Right lobe of liver (tissue), 6 donors: ENCODE measurements at places on chromosomes 1 and 21. TPM values are rescaled to one million over a fixed set of nuclear protein-coding genes. Genes with fewer than 3 reads are reported as not detected.

The FCN3 gene
- total RNA-seq: 136 TPM

GRCh38 chr1:245997471-245998258 lies 509.4 kb downstream of the SMYD3 start:
- DNase-seq: no peak

DNA sequence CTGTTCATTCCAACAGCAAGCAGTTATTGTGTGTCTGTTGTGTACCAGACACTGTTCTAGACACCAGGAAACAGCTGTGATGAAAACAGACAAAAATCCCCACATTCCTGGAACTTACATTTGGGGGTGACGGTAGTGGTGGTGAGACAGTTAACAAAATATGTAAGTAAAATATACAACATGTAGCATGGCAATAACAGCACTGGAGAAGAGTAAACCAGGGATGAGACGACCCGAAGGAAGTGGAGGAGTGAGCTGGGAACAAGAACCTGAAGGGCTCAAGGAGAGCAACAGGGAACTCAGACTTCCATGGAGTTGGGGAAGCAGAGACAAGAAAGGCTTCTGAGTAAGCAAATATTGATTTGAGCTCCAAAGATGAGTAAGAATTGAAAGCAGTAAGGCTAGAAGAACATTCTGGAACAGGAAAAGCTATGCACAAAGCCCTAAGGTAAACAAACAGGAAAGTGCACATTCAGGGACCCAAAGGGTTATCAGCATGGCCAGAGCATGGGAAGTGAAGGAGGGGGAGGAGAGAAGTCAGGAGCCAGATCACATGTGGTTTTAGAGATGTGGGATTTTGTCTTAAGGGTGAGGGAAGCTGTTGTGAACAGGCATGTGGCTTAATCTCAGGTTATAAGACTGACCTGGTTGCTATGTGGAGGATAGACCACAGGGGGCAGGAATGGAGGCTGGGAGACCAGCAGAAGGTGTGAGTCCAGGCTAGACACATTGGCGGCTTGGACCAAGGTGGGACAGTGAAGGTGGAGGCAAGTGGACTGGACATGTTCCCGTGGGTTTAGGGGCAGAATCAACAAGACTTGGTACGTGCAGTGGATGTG lies 7.3 kb downstream of the CSF1 start:
- no peak for DNase-seq

The RHBDL2 gene
- 0.12 TPM for total RNA-seq

- DNase-seq: no peak
These were observed 371.7 kb upstream of the ADGRL2 start for GRCh38 chr1:81428998-81429397.

The CR2 gene
- not detected for total RNA-seq

GRCh38 chr1:8886589-8886988 lies 8.1 kb upstream of the ENO1 start:
- no peak for DNase-seq

DNA sequence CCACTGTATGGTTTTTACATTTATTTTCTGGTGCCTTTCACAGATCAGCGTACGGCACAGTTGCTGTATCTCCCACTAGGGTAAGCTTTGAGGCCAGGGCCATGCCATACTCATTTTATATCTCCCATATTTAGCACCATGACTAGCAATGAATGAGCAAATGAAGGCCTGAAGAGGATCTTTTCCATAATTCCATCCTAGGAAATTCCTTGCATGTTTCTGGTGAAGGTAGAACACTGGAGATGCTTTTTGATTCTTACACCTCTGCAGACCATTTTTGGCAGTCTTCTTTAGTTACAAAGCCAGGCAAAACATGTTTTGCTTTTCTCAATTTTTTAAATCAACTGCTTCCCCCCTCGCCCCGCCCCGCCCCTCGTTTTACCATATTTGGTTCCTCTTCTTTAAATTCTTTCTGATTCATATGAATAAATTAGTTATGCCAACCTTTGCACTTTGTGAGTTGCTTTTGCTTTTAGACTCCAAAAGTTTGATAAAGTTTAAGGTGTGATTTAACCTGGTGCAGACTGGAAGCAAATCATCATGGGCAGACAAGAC lies 78.9 kb upstream of the AK4 start:
- no peak for DNase-seq

DNA sequence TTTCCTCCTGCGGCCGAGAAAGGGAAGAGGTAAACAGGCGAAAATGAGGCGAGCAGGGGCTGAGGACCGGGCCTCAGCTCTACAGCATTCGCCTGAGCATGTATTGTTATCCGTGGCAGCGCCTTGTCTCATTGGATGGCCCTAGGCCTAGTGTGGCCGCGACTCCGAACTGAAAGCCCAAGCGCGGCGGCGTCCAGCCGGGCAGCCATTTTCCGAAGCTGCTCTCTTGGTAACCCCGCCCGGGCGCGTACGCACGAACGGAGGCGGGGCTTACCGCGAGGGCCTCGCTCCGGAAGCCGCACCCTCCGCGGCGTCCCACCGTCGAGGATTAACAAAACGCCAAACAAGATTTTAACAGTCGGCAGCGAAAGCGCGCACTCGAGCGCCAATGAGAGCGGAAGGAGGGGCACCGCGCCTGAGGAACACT lies 797 bp upstream of the USP1 start:
- peak; percentile 97 for DNase-seq

- DNase-seq: peak; percentile 62
These were observed 5.3 kb upstream of the EVA1B start for GRCh38 chr1:36328713-36329112.

GRCh38 chr1:52553362-52554266 lies 722 bp upstream of the TUT4 start:
- DNase-seq: peak; percentile 87

DNA sequence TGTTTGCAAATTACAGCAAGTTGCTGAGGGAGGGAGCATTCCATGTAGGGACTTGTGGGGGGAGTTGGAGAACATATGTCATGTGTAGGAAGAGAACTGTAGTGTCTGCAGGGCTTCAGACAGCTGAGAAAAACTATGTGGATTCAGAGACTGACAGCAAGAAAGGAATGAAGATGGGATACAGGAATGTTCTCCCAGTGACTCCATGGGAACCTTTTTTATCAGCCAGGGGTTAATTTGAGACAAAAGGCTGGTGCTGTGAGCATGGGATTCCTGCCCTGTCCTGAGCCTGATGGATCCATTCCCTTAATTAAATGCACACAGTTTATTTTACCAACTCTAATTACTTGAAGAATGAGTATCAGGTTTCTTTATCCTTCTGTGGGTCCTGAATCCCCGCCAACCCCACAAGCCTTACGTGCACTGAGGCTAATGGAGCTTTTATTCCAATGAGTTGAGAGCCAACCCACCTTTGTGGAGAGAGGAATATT lies 26.5 kb upstream of the PLXNA2 start:
- DNase-seq: no peak

DNA sequence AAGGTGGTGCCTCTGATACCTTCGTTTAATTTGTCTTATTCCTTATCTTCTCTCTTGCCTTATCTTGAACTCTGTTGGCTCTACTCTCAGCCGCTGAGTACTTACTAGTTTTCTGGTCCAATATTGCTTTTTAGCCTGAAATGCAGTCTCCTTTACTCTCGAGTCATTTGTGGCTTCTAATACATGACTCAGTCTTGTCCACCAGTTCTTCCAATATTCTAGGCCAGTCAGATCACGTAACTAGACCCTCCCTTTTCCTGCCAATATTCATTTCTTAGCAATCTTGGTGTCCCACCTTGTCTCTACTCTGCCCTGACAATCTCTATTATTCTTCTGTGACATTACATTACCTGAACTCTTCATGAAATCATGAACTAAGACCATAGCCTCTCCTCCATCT lies 555.8 kb downstream of the DPYD start:
- DNase-seq: no peak

DNA sequence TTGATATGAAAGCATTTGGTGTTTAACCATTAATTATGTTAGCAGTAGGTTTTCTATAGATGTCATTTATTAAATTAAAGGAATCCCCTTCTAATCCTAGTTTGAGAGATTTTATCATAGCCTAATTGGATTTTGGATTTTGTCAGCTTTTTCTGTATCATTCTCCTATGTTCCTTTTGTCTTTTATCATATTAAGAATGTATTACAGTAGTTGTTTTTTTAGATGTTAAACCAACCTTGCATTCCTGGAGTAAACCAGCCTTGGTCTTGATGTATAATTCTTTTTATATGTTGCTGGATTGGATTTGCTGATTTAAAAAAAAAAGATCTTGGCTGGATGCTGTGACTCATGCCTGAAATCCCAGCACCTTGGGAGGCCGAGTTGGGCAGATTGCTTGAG lies 5.6 kb downstream of the SETDB1 start:
- no peak for DNase-seq

- DNase-seq: no peak
These were observed 202.4 kb upstream of the UBE2U start for GRCh38 chr1:64001038-64001437.

- no peak for DNase-seq
These were observed 19.0 kb downstream of the ADORA1 start for GRCh38 chr1:203146537-203146936.

The RNU1-2 gene
- 3,377 TPM for total RNA-seq

DNA sequence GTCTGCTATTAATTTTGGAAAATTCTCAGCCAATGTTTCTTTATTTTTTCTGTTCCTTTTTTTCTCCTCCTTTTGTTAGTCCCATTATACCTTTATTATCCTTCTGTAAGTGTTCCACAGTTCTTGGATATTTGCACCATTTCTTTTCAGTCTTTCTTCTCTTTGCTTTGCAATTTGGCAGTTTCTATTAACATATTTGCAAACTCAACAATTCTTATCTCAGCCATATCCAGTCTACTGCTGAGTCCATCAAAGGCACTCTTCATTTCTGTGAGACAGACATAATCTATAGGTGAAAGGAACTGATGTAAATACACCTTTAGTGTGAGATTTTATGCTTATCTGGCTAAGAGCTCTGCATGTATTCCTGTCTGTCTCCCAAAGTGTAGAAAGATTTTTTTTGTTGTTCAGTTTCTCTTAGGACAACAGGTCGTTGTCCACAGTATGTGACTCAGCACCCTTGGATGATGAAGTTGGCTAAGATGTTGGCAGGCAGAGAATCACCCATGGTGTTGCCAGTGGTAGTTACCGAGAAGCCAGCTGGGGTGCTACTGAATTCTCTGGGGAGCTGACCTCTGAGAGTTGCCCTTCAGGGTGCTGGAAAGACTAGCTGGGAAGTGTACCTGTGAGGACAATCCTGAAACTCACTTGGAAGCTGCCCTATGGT lies 38.4 kb downstream of the LEPR start:
- DNase-seq: no peak

The LCK gene
- 1.2 TPM for total RNA-seq

DNA sequence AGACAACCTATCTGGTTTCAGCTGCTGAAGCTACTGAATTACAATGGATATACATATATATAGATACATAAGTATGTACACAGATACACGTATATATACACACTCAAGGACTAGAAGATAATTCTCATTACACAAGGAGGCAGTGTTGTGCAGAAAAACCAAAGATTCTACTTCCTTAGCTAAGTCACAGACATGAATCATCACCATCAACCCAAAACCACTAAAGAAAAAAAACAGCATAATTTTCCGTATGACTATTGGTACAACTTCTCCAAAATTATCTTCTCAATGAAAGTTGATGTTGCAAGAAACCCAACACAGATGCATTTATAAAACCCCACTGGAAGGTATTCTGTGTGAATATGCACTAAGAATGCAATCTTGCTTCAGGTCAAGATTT lies 36.8 kb upstream of the RPF1 start:
- DNase-seq: no peak

The KIF26B gene
- total RNA-seq: 0.31 TPM

GRCh38 chr1:61052395-61053225 lies 29.8 kb upstream of the NFIA start:
- DNase-seq: no peak

The SUMO3 gene
- total RNA-seq: 37.6 TPM

DNA sequence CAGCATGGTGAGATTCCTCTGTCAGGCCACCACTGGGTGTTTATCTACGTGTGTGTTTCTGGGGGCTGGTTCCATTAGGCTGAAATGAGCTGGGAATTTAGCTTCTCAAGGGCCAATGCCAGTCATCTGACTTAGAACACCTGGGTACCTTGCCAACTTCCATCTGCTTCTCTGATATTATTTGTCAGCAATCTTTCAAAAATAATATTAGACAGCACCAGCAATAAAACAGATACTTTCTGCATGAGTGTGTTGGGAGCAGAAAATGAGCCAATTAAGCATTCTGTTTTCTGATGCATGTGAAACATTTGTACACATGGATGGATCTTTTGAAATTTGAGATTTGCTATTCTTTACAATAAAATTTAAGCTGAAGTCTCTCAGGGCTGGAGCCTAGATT lies 124.1 kb downstream of the RYR2 start:
- DNase-seq: no peak

The PDC gene
- not detected for total RNA-seq

GRCh38 chr1:245310571-245311531 lies 156.1 kb downstream of the KIF26B start:
- DNase-seq: no peak

The DDI2 gene
- total RNA-seq: 24.9 TPM

GRCh38 chr1:20430355-20431175 lies 55.4 kb downstream of the CAMK2N1 start:
- no peak for DNase-seq

- peak; percentile 96 for DNase-seq
These were observed 42.4 kb downstream of the CRYAA start for GRCh38 chr21:43211072-43211759.

DNA sequence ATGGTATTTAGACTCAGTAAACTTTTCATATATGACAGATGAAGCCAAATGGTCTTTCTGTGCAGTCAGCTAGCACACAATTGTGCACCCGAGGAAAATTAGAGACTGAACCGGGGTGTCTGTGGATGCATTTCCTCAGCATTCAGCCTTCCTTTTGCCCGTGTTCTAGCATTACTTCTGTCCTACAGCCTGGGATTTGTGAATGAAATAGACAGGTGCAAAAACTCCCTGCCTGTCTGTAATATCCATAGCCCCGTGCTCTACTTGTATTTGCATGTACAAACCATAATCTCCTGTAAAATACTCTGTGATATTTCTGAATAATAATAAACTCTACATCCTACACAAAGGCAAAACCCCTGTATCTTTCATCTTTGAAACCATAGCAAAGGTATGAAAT lies 64.8 kb upstream of the LGALS8 start:
- DNase-seq: no peak

- DNase-seq: no peak
These were observed 184.5 kb downstream of the CAMTA1 start for GRCh38 chr1:6969762-6970161.

DNA sequence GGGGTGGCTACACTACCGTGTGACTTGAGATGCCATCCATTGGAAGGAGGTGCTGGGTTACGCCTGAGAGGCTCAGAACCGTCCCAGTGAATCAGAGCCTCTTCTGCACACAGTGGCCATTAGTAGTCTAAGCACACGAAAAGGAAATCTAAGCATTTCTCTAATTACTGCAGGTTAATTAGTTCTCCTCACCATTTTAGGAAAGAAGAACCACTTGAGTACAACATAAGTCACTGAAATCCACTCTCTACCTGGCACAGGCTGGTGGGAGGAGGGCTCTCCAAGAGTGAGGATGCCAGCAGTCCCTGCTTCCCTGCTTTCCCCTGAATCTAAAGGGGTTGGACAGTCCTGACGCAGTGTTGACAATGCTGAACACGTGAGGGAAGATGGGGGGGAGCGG lies 606.3 kb downstream of the NPHP4 start:
- no peak for DNase-seq

The CYP4A11 gene
- 676 TPM for total RNA-seq
